ENCODE measurements at places on chromosomes 5 and 9. TPM values are rescaled to one million over a fixed set of nuclear protein-coding genes. Genes with fewer than 3 reads are reported as not detected.

PAIP2 gene
- 98.0 TPM for total RNA-seq

LHX3 gene
- not detected for total RNA-seq

LCN9 gene
- total RNA-seq = not detected

FOXD4 gene
- total RNA-seq = 0.31 TPM

SPOCK1 gene
- 70.7 TPM for total RNA-seq

PCDHGA6 gene
- 29.1 TPM for total RNA-seq

CNTNAP3 gene
- 84.8 TPM for total RNA-seq

IFNB1 gene
- total RNA-seq = not detected
